ENCODE measurements at places on chromosomes 3 and 15.

DNA sequence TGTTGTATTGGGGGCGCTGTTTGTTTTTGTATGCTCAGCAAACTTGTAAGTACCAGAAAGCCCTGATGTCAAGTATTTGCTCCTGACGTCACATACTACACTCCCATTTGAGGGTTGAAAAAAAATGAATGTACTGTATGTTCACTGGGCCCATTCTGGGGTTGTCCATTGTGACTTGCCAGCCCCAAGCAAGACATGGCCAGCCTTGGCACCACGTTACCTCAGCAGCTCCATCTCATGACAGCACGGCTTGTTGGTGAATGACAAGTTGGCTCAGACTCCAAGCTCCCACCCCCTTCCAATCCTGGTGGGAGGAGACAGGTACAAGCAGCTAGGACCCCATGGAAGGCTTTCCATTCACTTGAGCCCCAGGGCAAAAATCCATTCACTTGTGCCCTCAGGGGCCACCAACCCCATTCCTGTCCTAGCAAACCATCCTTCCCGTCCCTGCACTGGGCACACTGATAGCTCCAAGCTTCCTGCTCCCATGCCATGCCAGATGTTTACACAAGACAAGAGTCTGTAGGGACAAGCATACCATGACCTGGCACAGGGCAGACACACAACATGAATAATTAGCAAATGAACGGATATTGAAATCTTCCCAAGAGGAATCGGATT, 1.6 kb downstream of the PHGR1 start:
- no peak for DNase-seq

DNA sequence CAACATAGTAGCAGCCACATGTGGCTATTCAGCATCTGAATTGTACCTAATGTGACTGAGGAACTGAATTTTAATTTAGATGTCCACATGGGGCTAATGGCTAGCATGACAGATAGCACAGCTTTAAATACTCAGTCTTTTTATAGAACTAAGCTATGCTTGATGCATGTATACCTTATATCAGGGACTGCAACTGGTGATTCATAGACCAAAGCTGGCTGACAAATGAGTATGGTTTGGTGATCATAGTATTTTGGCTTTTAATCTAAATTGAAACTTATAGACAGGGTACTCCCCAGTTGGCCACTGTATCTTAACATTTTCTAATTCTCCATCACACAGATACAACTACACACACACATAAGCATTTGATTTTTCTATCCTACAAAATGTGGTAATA, 83.6 kb downstream of the IGSF11 start:
- DNase-seq, result no peak

DNA sequence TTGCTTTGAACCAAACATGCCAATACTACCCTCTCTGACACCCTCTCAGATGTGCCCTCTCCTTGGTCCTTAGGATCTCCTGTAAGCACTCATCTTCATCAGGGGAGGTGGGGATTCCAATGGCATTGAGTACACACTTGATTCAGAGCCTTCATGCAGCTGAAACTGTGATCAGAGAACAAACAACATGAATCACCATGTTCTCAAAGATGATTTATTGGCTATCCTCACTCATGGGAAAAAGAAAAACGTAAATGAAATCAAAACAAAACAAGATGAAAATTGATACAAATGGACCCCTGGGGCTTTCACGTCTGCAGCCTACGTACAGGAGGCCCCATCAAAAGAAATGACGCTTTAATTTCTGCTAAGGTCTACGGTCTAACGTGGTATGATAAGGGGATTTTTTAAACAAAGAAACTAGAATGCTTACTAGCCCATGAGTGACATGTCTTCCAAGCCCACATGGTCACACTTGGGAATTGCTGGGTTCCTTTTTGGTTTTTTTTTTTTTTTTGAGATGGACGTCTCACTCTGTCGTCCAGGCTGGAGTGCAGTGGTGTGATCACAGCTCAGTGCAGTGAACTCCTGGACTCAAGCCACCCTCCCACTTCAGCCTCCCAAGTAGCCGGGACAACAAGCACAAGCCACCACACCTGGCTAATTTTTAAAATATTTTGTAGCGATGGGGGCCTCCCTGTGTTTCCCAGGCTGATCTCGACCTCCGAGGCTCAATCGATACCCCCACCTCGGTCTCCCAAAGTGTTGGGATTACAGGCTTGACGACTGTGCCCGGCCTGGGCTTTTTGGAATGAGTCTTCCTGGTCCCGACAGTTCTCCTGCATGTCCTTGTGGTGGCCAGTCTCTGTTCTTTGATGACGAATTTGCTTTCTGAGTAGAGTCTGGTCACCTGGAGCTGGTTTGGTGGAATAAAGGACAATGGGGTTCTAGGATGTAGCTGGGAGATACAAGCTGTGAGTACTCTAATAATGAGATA, 202.6 kb downstream of the XXYLT1 start:
- DNase-seq, result no peak

DNA sequence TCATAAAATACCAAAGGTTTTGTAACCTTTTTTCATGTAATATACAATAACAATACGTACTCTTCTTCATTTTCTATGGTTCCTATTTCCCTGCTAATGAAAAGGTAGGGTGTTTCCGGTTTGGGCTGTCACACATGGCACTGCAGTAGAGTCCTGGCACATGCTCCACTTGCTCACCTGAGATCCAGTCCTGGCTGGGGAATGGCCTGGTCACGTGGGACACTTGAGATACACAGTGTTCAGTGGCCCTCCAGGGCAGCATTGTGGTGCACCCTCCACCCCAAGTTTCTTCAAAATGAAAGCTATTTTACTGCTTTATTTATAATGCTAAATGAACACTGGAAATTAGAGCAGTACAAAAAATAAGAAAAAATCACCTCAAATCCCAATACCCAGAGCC, 23.2 kb downstream of the MRPS25 start:
- no peak for DNase-seq

GRCh38 chr3:149476225-149476624, 1.7 kb downstream of the TM4SF4 start:
- no peak for DNase-seq

DNA sequence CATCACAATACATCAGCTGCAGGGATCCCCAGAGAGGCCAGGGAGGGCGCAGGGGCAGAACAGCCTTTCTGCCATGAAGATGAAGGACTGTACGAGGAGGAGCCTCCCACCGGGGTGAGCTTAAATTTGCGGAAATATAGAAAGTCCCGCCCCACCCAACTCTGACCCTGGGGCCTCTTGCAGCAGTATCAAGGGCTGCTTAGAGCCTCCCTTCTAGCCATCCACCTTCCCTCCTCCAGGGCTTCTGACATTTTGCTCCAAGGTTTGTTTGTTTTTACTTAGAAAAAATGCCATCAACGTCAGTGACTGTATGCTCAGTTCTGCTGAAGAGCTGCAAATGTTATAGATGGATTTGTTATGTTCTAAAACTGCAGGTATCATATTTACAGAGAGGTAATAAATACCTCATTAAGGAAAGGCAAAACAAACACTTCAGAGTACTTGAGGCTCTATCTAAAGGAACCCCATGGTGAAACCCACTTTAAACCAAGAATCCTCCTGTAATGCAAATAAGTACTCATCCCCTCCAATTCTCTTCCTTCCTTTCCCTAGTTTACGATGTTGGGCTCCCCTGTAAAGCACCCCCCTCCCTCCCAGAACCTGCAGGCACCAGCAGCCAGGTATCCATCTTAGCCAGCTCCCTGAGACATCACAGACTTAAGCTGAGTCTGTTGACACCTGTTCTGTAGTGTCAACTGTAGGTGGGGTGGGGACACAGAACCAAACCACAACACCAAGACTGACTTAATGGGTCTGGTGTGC, 30.5 kb downstream of the RFTN1 start:
- no peak for DNase-seq

GRCh38 chr3:18027161-18027939, 284.9 kb upstream of the TBC1D5 start:
- DNase-seq, result no peak

- no peak for DNase-seq
These were observed 258.5 kb downstream of the PDCD6IP start for GRCh38 chr3:34056951-34057390.

DNA sequence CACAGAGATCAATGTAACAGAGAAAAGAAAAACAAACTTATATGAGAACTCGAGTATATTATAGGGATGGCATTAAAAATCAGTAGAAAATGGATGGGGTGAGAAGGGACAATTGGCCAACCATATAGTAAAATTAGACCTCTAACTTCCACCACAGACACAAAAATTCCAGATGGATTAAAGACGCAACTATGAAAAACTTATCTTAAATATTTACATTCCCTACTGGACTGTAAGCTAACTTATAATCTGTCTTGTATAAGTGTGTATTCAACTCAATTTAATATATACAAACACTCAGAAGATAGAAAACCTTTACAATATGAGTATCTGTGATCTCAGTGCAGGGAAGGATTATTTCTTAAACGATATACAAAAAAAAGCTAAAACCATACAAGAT, 3.0 kb downstream of the MFAP1 start:
- DNase-seq, result no peak

- no peak for DNase-seq
These were observed 64.5 kb downstream of the MITF start for GRCh38 chr3:69803681-69804270.

DNA sequence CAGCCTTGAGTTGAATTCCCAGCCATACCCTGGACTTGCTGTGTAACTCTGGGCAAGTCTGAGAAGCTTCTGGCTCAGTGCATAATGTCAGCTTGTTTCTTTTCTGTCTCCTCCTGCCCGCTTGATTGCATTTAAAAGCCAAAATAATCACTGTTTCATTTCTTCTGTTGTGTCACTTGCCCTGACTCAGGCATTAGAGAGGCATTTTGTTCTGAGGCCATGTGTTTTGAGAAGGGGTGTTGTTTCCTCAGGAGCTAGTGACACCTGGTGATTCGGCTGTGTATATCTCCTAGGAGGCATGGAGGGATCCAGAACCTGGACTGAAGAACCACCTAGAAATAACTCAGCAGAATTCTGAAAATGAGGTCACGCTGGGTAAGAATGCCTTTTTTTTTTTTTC, 16.0 kb downstream of the WDR73 start:
- peak; percentile 44 for DNase-seq

- DNase-seq, result no peak
These were observed 5.0 kb downstream of the SPRED1 start for GRCh38 chr15:38257676-38258075.

- DNase-seq, result no peak
These were observed 201.2 kb downstream of the FAM43A start for GRCh38 chr3:194886836-194887235.

Measured in ELR (cell line).